ENCODE measurements at places on chromosomes 11 and 22.
A peak's percentile ranks its signal among the peaks of the same experiment; 100 is the strongest.

DNA sequence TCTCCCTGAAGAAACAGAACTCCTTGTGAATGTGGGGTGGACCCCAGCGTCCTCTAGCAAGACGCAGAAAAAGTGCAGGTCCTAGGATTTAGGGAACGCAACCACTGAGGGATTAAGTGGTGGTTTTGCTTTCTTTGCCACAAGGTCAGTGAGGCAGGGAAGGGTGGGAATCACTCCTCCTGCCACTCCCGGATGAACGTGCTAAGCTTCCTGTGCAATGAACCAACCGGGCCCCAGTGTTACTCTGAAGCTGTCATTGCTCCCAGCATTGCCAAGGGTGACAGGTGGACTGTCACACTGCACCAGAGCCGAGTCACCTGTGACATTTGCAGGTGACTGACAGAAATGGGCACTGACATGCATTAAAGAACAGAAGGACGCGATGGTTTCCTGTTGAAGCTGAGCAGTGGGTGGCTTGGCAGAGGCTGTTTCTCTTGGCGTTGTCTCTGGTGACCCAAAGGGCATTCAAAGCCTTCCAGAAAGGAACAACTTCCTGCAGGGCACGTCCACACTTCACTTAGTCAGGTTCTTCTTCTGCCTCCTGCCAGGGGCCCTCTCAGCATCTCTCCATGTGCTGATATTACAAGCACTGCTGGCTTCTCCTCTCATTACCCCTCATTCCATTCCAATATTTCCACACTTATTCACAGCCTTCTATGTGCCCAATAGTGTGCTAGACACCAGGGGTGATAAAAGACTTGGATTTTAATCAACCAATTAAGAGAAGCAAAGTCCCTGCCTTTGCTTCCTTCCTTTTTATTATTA lies 9.7 kb downstream of the KIRREL3 start:
- no peak for DNase-seq

DNA sequence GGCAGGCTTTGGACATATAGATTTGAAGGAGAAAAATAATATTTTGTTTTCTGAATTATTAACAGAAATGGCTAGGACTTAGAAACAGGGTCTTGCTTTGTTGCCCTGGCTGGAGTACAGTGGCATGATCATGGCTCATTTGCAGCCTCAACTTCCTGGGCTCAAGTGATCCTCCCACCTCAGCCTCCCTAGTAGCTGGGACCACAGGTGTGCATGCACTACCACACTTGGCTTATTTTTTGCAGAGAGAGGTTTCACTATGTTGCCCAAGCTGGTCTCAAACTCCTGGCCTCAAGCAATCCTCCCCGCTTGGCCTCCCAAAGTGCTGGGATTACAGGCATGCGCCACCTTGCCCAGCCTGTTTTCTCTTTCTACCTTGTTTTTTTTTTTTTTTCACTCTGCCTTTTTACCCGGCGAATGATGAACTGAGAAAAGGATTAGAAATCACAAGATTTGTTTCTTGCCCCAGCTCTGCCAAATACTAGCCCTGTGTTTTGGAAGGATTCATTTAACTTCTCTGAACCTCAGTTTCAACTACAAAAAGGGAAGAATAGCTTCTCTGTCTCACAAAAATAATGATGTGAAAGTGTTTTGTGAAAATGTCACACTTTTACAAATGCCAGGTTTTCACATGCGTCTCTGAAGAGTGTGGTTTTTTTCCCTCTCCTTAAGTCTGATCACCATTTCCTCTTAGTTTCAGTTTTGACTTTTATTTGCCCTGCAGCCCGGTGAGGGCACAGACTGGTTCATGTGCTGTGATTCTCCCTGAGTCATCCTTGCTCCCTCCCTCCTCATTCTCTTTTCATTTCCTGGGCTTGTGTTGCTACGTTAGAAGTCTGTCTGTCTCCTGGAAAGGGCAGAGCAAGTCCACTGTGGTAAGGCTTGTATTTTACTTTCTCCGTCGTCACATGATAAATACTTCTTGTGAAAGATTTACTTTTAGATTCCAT lies 67.7 kb downstream of the BCL2L13 start:
- peak; percentile 79 for DNase-seq

GRCh38 chr22:23351321-23351720 lies 171.0 kb downstream of the BCR start:
- DNase-seq: no peak

- DNase-seq: no peak
These were observed 110.4 kb upstream of the POU2AF2 start for GRCh38 chr11:111135101-111135500.

- peak; percentile 55 for DNase-seq
These were observed 64.9 kb downstream of the NAV2 start for GRCh38 chr11:19777377-19778102.

GRCh38 chr22:48226026-48227013 lies 1463.9 kb downstream of the TBC1D22A start:
- DNase-seq: no peak

DNA sequence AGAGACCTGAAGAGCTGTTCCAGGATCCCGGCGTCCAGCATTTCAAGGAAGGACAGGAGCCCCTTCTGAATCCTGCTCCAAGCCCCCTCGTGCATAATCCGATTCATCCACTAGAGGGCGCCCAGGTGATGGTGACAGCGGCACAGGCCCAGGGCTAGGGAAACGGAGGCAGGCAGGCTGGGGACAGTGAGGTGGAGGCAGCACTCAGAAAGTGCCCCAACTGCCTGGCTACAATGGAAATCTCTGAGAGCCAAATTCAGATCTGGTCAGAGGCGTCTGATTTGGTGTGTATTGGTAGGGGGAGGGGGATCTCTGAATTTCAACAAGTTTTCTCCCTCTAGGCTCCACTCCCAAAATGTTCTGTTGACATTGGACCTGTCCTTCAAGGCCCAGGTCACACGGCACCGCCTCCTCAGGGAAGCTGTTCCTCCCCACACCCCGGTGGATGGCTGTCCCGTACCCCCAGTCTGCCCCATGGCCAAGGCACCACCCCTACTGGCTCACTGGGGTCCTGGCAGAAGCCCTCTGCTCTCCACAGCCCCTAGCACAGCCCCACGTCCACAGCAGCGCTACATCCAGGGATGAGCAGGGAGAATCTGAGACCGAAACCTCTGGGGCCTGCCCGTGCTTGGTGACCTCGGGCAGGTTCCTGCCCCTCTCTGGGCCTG lies 142.9 kb downstream of the CRYBB2 start:
- peak; percentile 36 for DNase-seq

DNA sequence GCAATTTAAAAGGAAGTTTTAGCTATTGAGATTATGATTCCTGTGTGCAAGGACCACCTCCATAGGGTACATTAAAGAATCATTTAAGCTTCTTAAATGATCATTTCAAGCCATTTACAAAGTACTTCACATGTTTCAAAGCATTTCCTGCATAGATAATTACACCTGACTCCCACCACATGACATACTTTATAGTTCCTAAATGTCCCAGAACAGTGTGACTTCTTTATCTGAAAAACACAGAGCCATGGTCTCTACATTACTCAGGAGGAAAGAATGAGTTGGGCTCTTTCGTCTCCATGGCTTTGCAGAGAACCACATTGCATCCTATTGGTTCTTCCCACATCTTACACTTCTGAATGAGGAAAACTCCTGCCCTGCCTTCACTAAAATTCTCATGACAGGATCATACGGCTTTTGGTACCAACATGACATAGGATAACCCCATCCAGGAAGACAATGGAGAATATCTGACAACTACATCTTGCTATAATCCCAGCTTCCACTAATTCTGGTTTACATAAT lies 88.6 kb downstream of the ETS1 start:
- DNase-seq: no peak

DNA sequence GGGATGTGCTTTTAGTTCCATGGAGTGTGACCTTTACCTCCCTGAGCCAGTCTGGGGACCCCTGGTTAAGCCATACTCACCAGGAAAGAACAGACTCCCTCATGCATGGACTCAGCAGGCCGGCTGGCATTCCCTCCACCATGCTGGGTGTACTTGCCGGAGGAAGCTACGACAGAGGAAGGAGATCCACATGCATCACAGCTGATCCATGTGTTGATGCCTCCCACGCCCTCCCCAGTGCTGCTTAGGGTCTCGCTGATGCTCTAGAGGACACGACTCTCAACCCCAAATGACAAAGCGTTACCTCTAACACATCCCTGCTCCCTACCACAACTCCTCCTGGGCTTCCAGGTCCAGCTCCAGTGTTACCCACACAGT lies 39.8 kb downstream of the GAB4 start:
- no peak for DNase-seq

- DNase-seq: peak; percentile 38
These were observed 6.1 kb downstream of the WNT7B start for GRCh38 chr22:45970705-45971407.

DNA sequence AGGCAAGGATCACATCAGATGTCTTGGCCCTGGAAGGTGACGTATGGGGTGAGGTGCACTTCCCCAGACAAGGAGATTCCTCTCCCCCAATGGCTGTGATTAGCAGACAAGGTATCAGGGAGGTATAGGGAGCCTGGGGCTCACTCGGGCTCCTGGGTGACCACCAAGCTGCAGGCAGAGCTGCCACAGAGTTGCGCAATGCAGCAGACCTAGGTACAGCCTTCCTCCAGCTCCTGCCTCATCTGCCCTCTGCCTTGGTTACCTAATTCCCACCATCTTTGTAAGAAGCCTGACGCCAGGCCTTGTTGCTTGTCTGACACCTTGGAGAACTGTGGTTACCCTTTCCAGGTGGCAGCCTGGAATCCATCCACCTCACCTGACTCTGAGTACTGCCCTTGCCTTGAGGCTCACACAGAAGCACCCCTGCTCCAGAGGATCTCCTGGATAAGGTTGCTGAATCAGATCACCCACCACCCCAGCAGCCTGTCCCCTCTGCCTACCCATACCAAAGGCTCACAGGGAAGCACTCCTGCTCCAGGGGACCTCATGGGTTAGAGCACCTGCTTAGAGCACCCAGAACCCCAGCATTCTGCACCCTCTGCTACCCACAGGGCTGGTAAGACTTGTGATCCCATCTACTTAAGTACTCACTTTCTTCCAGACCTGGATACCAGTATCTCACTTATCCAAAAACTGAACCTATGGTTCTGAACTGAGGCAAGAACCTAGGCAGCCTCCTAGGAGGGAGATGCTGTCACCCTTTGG lies 40.4 kb downstream of the GAB4 start:
- no peak for DNase-seq

GRCh38 chr11:63262547-63262946 lies 19.1 kb upstream of the SLC22A25 start:
- no peak for DNase-seq

- DNase-seq: no peak
These were observed 41.2 kb upstream of the ALX4 start for GRCh38 chr11:44351006-44351660.

DNA sequence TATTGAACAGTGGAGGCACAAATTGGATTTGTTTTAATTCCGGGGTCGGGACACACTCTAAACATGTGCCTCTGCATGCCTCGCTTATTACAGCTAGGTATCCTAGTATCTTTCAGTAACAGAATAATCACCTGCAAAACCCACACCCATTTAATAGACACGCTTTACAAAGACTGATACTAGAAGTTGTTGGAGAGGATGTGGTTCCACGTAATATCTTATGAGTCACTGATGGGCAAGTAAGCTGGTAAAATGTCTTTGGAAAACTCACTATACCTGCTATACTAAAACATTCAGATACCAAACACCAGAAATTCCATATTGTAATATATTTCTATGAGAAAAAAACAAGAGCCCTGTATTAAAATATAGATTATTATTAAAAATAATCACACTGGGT lies 84.0 kb downstream of the GGTLC2 start:
- DNase-seq: no peak

DNA sequence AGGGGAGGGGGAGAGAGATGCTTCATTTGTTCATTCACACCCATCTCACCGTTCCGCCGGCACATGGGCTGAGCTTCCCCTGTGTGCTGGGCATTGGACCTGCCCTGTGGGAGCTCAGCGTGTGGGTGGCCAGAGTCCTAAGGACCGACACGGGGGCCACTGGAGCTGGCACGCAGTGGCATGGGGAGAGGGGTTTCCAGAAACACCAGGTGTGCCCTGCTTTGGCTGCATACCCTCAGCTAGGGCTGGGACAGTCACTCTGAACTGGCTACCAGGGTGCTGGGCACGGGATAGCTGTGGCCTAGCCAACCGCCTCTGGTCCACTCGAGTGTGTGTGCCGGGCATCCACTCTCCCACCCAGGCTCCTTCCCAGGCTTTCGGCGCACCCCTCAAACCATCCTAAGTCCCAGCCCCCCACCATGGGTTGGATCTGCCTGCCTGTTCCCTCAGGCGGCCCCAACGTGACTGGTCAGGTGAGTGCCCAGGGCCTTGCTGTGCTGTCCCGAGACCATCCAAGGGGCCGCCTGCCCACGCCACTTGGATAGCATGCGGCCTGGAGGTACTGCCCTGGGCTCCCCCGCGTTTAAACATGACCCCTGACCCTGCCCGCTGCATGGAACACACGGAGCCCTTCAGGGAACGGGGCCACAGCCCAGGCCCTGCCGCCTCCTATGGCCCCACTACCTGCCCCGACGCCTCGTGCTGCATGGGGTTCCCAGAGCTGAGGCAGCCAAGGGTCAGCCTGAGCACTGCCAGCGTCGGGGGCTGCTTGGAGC lies 51.6 kb upstream of the LINC01488 start:
- DNase-seq: no peak

DNA sequence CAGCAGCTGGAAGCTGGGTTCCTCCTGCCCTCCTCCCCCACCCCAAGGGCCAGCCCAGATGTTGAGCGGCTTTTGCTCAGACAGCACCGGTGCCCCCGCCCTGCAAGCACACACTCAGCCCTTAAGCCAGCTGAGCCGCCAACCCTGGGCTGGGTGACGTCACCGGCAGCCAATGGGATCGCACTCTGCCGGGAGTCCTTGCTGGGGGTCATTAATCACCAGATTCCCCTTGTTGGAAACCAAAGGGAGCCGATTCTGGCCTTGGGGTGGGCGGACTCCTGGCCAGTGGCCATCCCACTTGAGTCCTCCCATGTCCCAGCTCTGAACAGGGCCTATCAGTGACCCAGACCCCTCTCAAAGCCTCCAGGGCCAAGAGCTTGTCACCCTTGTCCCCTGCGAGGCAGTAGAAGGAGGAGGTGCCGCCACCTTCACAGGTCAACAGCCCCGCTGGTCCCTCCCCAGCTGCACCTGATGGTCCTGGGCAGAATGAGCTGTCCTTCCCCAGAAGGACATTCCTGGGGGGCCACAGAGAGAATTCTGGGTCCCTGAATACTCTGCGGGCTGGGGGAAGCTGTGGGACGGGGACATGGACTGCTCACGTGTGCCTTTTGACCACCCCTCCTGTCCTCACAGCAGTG lies 7.4 kb downstream of the DUSP8 start:
- no peak for DNase-seq

All from hematopoietic multipotent progenitor cell (in vitro differentiated cells).